ENCODE measurements at places on chromosomes 6 and 20.
A peak's percentile ranks its signal among the peaks of the same experiment; 100 is the strongest.

DNA sequence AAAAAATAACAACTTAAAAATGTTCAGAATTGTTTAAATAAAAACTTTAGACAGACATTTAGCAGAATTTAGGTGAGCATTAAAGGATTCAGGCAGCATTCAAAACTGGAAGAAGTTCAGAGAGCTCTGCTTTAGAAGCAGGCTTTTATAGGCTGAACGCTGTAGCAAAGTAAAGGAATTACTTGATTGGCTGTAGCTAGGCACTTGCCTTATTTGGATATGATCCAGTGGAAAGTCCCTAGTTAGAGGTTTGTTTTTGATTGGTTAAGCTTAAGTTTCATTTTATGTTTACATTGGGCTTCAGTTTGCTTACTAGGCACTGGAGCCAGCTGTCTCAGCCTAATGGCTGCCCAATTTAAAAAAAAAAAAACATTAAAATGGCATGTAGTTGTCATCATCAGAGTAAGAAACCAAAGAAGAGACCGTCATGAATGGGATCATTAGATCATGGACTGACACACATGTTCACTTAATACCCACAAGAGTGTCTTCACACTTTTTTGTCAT lies 65.1 kb downstream of the CBFA2T2 start:
- peak; percentile 45 for DNase-seq

DNA sequence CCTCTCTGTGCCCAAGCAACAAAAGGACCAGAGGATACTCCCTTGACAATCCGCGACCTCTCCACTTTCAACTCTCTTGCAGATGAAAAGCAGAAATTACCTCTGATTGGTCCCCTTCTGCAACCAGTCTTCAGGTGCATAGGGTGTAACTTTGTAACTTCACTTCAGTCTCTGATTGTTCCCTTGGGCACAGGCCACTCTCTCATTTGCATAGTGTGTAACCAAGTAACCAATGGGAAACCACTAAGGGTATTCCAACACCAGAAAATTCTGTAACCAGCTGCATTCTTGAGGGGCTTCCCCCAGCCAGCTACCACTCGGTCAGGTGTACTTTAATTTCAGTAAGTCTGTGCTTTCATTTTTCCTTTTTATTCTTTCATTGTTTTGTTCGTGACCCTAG lies 4.4 kb upstream of the RAET1L start:
- no peak for DNase-seq

- DNase-seq: no peak
These were observed 199.6 kb downstream of the TTLL2 start for GRCh38 chr6:167524261-167525111.

DNA sequence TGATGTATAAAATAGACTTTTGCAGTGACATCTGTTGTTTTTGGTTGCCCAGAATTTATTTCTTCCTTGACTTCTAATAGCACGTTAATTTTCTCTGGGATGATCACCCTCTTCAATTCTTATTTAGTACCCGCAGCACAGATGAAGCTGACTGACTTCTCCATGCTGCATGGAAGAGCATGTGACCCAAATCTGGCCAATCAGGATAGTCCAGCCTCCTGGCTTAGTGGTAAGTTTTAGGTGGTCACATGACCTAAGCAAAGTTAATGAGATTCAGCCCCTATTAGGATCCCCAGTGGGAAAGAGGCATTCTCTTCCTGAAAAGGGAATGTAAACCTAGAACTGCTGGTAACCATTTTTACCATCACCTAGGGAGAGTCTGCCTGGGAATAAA lies 13.8 kb upstream of the SIRT5 start:
- no peak for DNase-seq

DNA sequence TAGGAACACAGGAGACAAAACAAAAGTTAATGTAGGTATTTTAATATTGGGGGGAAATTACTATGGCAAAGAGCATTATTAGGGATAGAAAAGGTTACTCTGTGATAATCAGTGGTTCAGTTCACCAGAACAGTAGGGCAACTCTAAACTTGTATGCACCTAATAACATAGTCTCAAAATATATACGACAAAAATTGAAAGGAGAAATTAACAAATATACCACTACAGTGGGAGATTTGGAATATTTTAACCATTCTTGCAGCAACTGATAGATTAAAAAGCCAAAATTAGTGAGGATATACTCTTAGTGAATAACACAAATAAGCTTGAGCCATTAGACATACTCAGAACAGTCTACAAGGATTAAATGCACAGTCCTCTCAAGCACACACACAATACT lies 11.0 kb downstream of the ARMC12 start:
- DNase-seq: no peak

DNA sequence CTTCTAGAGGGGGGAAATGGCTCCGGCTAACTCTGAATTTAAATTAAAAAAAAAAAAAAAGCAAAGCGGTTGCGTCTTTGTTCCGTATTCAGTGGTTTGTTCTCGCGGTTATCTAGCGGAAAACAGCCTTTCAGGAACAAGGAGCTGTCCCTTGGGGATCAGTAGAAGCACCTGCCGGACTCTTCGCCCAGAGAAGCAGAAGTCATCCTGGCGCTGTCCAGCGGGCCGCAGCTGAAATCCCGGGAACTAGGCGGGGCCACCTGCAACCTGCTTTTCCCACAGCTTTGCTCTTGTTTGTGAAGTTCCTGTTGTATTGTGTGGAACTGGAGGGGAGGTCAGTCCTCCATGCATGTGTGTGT lies 43.9 kb upstream of the GJE1 start:
- no peak for DNase-seq

GRCh38 chr20:44204156-44204831 lies 6.3 kb downstream of the OSER1 start:
- DNase-seq: no peak

GRCh38 chr6:102736941-102737368 lies 1343.4 kb downstream of the GRIK2 start:
- no peak for DNase-seq

GRCh38 chr6:107348224-107348623 lies 111.1 kb downstream of the PDSS2 start:
- no peak for DNase-seq

GRCh38 chr6:43910638-43911353 lies 140.8 kb downstream of the VEGFA start:
- no peak for DNase-seq

DNA sequence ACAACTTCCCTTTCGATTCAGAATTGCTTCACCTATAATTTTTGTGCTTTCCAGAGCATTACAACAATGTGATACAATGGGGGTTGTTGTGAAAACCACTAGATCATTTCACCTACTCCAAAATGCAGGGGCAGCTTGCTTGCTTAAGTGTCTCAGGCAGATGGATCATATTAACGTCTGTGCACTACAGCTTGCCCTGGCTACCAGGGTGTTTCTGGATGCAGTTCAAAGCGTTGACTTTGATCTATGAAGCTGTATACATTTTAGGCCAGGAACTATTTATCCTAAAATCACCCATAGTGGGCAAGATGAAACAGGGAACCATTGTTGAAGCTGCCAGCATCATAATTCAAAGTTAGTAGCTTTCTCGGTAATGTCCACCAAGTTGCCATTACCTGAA lies 339.5 kb upstream of the HSF2 start:
- no peak for DNase-seq

DNA sequence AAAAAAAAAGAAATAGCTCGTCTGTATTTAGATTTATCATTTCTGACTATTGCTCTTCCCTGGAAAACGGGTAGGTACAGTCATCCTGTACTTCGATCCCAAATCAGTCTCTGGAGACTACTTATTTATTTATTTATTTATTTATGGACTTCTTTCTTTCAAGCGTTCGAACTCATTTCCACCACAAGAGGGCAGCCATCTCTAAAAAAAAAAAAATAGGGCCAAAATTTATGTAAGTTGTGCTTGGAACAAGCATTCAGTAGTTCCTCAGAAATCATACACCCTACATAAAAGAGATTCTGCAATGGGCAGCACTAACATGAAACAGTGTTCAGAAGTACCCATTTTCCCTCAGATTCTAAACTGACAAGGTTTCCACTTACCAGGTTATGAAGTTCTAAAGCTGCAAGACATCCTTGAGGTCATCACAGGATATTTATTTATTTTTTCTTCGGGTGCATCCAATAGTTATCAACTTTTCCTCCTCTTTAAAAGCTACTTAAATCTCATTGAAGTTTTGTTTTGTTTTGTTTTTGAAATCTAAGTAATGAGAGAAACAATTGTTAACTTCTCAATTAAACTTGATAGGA lies 1.9 kb upstream of the BMP2 start:
- no peak for DNase-seq

GRCh38 chr6:127102299-127102698 lies 16.2 kb upstream of the RSPO3 start:
- no peak for DNase-seq

DNA sequence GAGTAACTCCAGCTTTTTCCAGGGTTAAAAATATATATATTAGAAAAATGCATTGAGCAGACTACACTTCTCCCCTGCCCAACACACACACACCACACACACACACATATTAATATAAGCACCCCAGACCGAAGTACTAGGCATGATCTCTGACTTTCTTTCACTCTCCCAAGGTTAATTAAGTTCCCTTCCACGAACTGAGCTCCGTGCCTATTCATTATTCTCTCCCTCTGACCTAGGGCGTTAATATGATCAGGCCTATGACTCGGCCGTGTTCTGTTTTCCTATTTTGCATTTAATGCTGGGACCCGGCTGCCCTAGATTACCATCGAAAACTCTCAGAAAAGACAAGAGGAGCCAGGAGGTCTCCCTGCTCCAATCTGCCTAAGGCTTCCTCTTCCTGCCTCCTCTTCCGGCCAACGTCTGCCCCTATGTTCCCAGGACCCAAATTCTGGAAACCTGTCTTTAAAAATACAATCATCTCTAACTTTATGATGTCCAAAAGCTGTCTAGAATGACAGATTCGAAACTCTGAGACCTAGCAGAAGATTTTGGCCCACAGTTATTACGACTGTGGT lies 6.1 kb upstream of the POU3F2 start:
- no peak for DNase-seq

DNA sequence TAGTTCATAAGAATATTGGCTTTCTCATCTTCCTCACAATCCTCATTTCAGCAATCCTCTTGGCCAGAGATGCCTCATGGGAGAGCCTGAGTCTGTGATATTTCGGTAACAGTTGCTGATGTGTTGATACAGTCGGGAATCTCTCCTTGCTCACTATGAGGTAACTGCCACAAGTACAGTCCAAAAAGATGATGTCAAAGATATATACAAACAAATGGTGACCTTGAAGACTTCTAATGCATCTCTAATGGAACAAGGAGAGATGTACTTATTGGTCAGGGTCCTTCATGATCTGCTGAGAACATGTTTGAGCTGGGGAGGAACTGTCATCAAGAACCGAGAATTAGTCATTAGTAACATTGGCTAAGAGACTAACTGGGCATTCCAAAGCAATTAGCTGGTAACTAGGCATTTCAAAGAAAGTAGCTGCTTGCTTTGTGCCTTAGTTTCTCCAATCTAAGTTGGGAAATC lies 56.1 kb downstream of the FILIP1 start:
- DNase-seq: no peak

- no peak for DNase-seq
These were observed 427.4 kb upstream of the JARID2 start for GRCh38 chr6:14818422-14818884.

GRCh38 chr6:166009385-166010031 lies 158.1 kb downstream of the TBXT start:
- no peak for DNase-seq

DNA sequence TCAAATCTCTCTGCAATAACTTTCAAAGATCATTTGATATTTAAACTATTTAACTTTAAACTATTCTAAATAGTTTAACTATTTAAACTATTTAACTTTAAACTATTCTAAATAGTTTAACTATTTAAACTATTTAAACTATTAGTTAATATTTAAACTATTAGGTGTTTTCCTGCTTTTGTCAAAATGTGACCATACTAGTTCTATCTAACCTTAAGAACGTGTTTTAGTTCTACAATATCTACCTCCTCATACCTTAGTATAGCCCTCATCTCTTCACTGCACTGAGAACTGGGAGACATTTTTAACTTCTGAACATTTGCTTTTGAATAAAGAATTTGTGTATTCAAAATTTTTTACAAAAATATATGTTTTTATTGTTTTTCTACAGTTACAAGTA lies 429.1 kb downstream of the ADGRB3 start:
- DNase-seq: no peak

- no peak for DNase-seq
These were observed 7.4 kb upstream of the KLHL32 start for GRCh38 chr6:96917098-96917497.

DNA sequence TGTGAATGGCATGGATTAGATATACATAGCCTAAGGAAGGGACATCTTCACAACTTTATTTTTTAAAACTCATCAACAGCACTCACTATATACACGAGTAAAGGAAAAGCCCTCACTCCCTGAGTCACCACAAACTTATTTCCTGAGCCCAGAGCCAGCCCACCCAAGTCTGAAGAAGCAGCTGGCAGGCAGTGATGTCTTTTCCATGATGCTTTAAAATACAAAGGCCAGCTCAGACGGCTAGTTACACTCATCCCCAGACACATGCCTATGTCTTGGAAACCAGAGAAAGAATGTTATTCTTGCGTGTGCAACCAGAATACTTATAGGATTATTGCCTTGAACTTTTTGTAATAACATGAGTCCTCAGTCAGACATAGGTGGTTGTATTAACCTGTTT lies 114.4 kb downstream of the ADGRG6 start:
- no peak for DNase-seq

GRCh38 chr6:57822896-57823358 lies 505.5 kb downstream of the PRIM2 start:
- no peak for DNase-seq

- no peak for DNase-seq
These were observed at the start of gene RSPO3 for GRCh38 chr6:127118298-127119101. RSPO3 (plus strand) TSS chr6:127118671; CDS start chr6:127119193, 522 bp downstream.

- DNase-seq: no peak
These were observed 16.4 kb downstream of the FAXC start for GRCh38 chr6:99333068-99333467.

- no peak for DNase-seq
These were observed 173.1 kb upstream of the ID4 start for GRCh38 chr6:19664050-19664449.

Data from central memory CD8-positive, alpha-beta T cell (primary cell).